ENCODE measurements at places on chromosomes 2 and 18.
A peak's percentile ranks its signal among the peaks of the same experiment; 100 is the strongest.

DNA sequence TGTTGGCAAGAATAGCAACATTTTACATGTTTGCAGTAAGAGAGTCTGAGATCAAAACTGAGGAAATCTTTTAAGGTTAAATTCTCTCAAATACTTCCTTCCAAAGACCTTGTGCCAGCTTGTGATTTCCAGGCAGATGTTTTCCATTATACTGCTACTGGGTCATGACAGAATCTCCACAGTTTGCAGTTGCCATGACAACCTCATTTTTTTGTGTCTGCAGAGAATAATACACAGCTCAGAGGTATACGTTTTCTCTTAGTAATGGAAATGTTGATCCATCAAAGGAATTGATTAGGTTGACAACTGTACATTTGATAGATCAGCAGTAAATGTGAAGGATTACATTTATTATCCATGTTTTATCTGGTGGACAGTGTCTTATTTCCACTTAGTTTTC is 29.1 kb upstream of the CSRNP3 start:
- DNase-seq = no peak

DNA sequence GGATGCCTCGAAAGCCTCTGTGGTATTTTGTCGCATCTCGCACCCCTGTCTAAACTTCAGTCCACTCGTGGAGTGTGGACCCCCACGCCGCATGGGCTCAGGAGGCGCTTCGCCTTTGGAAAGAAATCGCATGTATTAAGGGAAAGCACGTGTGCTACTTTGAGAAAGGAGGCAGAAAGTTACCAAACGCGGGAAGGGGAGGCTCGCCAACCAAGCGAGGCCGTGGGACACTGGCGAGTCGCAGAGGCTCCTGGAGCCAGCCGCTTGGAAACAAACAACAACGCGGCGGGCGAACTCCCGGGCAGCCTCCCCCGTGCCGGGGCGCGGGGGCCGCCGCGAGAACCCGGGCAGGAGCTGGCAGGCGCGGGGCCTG is 455 bp upstream of the AGAP1 start:
- DNase-seq = no peak

GRCh38 chr18:24248359-24248758 is 109.5 kb downstream of the CABYR start:
- DNase-seq = no peak

- no peak for DNase-seq
Observed at GRCh38 chr2:23454501-23455120, 69.6 kb downstream of the KLHL29 start.

DNA sequence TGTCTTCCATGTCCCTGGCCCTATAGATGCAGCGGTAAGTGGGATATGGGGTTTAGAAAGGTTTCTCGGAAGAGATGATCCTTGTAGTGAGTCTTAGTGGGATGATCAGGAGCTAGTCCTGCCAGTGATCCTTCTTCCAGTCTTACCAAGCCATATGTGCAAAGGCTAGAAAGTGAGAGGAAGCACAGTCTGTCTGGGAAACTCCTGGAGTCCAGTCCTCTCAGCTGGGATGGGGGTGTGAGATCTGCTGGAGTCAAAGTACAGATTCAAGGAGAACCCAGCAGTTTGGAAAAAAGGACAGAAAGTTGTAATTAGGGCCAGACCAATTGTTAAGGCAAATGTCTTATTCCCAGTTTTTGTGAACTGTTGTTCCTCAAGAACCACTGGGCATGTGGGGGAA is 83.3 kb downstream of the LIMS1 start:
- DNase-seq = no peak

DNA sequence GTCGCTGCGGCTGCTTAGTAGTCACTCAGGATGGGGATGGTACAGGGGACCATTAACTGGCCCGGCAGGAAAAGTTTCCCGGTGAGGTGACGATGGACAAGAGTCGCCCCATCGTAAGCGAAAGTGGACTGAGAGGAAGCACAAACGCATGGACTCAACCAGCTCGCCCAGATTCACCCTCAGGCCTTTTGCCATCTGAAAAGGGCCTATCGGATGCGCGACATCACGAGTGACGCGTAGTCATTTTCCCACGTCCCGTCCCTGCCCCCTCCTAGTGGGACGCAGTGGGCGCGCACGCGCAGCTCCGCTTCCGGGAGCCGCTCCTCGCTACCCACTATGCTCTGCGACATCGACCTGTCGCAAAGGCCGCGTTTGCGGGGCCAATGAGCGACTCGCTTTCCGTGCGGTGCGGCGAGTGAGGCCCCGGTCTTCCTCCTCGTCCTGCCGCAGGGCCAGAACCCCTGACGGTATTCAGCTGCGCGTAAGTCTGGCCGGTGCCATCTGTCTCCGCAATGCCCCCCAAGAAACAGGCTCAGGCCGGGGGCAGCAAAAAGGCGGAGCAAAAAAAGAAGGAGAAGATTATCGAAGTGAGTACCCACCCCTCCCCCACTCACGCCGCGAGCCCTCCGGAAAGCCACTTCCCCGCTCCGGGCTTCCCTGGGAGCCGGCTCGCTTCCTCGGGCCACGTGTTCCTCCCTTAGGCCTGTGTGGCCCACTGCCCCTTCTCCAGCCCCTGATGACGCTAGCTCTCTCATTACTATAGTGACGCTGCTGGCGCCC is at the start of gene ZC3H15:
Gene ZC3H15, plus strand, starts transcription at position 390 of the 780 bp plus-strand sequence. Its CDS starts 123 bp downstream, at position 513.
- DNase-seq = peak; percentile 97

- DNase-seq = peak; percentile 82
Observed at GRCh38 chr2:8456151-8457091, 225.4 kb upstream of the ID2 start.

GRCh38 chr18:48940854-48941611 is 9.7 kb downstream of the SMAD7 start:
- DNase-seq = peak; percentile 95

DNA sequence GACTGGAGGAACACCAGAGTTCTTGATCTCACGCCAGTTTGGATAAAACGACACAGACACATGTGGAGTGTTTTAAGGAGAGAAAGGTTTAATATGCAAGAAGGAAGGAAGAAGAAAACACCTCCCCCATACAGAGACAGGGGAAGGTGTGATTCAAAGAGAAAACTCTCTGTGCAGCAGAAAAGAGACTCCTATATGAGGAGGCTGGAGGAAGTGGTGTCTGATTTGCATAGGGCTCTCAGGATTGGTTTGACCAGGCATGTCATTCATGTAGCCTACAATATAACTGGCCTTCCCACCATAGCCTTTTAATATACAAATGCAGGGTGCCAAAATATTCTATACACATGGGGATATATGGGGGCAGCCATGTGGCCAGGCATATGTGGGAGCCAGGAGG is 1386.5 kb downstream of the RPIA start:
- no peak for DNase-seq

DNA sequence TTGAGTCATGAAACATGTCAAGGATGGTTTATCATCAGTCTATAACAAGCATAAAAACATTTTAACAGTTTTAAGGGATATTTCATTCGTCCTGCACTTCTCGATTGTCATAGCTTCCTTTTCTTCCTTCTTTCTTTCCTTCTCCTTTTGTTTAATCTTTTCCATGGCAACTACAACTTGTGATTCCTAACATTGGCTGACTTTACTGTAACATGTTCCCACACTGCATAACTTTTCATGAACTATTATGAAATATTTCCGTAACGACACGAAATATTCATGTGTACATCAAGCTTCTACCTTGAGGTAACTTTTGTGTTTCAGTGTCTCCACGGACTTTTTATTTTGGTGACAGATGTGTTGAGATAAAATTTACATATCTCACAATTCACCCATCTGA is 134.4 kb downstream of the ACTR3 start:
- DNase-seq = no peak

GRCh38 chr2:96940980-96941775 is 45.2 kb downstream of the FAM178B start:
- DNase-seq = peak; percentile 59

GRCh38 chr18:48869591-48869990 is 81.2 kb downstream of the SMAD7 start:
- DNase-seq = no peak

GRCh38 chr2:3413697-3414096 is 34.2 kb downstream of the TRAPPC12 start:
- DNase-seq = no peak

DNA sequence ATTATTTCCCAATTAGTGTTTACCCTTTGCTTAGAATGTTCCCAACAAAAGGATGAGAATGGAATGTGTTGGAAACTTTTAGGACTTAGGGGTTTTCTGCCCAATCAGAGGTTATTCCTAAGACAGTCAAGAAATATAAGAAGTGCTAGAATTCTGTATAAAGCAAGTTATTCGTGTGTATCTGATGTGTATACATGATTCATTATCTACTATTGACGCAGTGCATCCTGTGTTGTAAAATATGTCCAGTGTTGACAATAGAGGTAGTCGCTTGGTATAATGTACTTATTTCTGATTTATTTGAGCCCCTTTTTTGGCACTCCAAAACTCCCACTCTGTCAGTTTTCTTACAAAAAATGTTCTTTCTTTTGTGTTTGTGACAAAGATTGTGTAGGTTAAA is 881 bp downstream of the PIKFYVE start:
- no peak for DNase-seq

DNA sequence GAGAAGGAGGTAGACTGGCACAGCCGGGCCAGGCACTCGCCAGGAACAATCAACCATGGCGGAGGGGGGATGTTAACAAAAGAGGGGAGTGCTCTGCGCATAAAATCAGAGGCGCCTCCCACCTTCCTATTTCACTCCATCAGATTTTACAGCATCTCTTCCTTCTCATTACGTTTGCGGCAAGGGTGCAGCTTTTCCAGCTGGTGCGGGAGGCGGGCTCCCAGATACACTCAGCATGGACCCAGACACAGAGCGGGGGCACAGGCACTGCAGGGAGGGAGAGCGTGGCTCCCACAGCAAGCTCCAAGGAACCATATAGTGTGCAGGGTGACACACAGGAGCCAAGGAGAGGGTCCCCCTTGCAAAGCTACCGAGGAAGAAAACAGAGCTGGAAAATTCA is 176.3 kb downstream of the EIPR1 start:
- DNase-seq = no peak

DNA sequence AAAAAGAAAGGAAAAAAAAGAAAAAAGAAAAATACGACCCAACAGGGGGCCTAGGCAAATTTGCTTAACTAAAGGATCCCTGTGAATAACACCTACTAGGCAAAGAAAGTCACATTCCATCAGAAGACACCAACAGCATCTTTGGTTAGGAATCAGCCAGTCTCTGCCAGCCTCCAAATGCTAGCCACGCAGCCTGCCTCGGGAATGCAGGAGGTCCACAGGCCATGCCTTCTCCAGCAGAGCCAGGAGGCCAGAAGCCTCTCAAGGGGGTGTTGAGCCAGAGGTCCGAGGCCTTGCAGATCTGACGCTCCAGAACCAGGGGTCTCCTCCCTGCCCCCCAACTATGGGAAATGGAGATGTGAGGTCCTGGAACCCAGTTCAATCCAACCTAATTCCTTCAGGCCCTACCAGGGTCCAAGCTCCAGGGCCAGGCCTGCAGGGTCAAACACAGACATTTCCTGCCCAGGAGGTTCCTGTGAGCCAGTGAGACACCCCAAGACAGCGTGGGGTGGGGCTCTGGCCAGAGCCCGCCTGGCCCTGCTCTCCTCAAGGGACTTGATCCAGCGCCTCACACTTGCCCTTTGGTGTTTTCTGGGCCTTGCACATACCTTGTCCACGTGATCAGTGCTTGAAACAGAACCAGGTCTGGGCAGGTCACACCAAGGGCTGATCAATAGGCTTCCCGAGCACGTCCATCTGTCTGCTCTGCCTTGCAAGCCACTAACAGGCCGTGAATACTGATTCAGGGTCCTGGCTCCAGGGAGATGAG is 289.6 kb upstream of the ID2 start:
- peak; percentile 6 for DNase-seq

GRCh38 chr2:227788561-227789018 is 25.1 kb upstream of the CCL20 start:
- no peak for DNase-seq

- DNase-seq = no peak
Observed at GRCh38 chr18:79805926-79806487, 8.3 kb downstream of the KCNG2 start.

DNA sequence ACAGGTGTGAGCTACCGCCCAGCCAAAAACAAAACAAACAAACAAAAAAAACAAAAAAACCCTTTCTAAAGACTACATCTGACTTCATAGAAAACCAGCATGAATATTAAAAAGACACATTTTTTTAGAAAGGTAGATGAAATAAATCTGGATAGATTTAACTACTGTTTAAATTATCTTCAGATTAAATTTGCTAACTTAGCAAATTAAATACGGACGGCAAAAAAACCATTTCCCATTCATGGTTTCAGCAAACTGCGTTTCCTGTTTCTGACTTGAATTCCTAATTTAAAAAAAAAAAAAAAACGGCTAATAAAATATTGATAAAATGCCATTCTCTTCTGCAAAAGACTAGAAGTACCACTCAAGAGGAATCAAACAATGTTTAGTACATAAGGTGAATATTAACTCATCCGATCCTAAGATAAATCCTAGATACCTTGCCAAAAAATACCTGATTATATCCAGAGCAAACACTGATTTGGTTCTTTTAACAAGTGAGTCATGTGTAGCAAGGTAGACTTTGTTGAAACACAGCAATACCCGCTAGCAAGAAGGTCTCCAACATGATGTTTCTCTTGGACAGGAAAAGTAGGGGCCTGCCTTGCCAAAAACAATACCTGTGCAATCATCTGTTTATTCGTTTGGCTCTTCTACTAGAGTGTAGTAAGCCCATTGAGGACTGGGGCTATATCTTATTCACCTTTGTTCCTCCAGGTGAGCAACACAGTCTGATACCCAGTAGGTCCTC is 96.2 kb downstream of the BARD1 start:
- DNase-seq = no peak

- peak; percentile 37 for DNase-seq
Observed at GRCh38 chr2:97673182-97673914, 3.8 kb downstream of the C2orf92 start.

DNA sequence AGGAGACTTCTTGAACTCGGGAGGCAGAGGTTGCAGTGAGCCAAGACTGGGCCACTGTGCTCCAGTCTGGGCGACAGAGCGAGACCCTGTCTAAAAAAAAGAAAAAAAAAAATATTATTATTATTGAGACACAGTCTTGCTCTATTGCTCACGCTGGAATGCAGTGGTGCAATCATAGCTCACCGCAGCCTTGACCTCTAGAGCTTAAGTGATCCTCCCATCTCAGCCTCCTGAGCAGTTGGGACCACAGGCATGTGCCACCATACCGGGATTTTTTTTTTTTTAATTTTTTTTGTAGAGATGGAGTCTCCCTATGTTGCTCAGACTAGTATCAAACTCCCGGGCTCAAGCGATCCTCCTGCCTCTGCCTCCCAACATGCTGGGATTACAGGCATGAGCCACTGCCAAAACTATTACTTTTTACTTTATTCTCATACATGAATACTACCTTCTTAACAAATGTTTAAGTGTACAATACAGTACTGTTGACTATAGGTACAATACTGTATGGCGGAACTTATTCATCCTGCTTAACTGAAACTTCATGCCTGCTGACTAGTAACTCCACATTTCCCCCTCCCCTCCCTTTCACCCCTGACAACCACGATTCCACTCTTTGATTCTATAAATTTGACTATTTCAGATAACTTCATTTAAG is 15.5 kb downstream of the FBXO11 start:
- DNase-seq = no peak
